ENCODE measurements at places on chromosomes 2 and 18.

- DNase-seq, result no peak
These were observed 5.4 kb downstream of the CTAGE1 start for GRCh38 chr18:22412176-22412911.

- DNase-seq, result no peak
These were observed 84.9 kb downstream of the DYSF start for GRCh38 chr2:71538241-71538640.

GRCh38 chr2:155518094-155518493, 814.4 kb downstream of the NR4A2 start:
- DNase-seq, result no peak

DNA sequence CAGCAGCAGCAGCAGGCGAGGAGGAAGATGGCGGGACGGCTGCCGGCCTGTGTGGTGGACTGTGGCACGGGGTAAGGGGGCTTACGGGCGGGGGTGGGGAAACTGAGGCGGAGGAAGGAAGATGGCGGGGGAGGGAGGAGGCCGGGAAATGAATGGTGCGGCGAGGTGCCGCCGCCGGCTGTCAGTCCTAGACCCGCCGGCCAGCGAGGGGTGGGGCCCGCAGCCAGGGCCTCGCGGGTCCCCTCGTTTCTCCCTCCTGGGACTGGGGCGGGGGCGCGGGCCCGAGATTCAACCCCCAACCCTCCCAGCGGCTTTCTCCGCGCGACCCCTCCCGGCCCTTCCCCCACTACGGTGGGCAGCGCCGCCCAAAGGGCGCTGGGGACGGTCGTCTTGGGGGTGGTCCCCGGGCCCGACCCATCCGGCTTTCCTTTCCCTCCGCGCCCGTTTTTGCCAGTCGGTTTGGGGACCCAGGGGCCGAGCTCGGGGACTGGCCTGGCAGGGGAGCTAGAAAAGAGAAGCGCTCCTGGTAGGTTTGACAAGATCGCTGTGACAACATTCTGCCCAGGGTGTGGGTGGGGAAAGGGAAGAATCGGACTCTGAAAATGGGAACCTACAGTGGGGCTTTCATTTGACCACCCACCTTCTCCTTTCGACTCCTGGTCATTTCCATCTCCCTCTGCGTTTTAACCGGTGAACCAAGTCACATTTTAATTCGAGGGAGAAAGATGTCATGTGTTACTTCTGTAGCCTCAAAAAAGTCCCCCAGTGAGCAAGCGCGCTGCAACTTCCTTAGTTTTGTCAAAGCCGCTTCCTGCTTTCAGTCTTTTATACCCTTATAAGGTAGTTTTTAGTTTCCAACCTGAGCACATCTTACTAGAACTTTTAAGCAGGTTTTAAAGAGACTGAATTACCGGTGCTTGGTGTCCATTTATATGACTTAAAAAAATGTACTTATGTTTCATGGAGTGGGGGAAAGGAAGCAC, 655 bp downstream of the ACTR3 start:
- peak; percentile 71 for DNase-seq

DNA sequence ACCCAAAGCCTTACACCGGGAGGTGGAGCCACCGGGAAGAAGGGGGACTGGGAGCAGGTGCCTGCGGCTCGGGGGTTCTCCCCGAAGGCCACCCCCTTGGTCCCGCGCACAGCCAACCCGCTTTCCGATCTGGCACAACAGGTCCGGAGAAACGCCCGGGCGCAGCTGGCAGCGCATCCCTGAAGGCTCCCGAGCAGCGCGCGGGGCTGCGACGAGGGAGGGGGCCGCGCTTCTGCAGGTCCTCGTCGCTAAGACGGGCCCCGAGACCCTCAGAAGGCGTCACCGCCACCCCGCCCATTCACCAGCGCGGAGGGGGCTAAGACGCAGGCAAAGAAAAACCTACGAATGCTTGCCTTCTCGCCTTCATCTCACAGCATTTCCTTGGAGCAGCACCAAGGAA, 1.8 kb downstream of the CBLN2 start:
- no peak for DNase-seq

GRCh38 chr2:127208313-127208712, 11.8 kb downstream of the CYP27C1 start:
- DNase-seq, result no peak

Data from activated CD4-positive, alpha-beta T cell treated with anti-CD3 and anti-CD28 coated beads for 4 hours (primary cell).